ENCODE measurements at places on chromosomes 16 and 17. TPM values are rescaled to one million over a fixed set of nuclear protein-coding genes. Genes with fewer than 3 reads are reported as not detected.

The KARS1 gene
- 177 TPM for total RNA-seq

The MYH2 gene
- total RNA-seq: not detected

The LCAT gene
- total RNA-seq: 8.2 TPM

The DNASE1L2 gene
- total RNA-seq: 1.1 TPM

The CLDN9 gene
- total RNA-seq: 0.33 TPM

The KRTAP4-1 gene
- total RNA-seq: 0.10 TPM

All from A549 treated with Hydrocortisone at 1 μM for 4 hours (cell line).